ENCODE measurements at places on chromosomes 1 and 21. TPM values are rescaled to one million over a fixed set of nuclear protein-coding genes. Genes with fewer than 3 reads are reported as not detected.

GRCh38 chr1:157292302-157292701, 154.1 kb upstream of the ETV3 start:
- no peak for DNase-seq

- no peak for DNase-seq
Observed at GRCh38 chr1:18398791-18399530, 81.8 kb upstream of the KLHDC7A start.

GRCh38 chr1:191152776-191153175, 675.1 kb upstream of the BRINP3 start:
- DNase-seq: no peak

DNA sequence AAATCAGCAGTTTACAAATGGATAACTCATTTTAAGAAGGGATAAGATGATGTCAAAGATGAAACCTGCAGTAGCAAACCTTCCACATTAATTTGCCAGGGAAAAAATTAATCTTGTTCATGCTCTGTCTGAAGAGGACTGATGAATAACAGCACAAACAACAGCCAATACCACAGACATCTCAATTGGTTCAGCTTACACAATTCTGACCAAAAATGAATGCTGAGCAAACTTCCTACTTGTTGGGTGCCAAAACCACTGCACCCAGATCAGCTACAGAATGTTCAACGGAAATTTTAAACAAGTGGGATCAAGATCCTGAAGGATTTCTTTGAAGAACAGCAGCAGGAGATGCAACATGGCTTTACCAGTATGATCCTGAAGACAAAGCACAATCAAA, 98.3 kb downstream of the COQ8A start:
- DNase-seq: no peak

- no peak for DNase-seq
Observed at GRCh38 chr1:110420874-110421793, 13.6 kb upstream of the LAMTOR5 start.

GRCh38 chr1:119590393-119590792, 57.7 kb downstream of the ZNF697 start:
- no peak for DNase-seq

DNA sequence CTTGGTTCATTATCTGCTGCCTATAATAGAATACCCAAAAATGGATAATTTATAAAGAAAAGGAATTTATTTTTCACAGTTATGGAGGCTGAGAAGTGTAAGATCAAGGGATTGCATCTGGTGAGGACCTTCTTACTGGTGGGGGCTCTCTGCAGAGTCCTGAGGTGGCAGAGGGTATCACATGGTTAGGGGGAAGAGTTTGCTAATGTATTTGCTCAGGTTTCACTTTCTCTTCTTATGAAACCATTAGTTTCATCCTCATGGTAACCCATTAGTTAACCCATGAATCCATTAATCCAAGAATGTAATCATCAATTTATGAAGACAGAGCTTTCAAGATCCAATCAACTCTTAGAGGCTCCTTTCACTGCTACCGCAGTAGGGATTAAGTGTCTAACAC, 120.6 kb downstream of the DNM3 start:
- no peak for DNase-seq

DNA sequence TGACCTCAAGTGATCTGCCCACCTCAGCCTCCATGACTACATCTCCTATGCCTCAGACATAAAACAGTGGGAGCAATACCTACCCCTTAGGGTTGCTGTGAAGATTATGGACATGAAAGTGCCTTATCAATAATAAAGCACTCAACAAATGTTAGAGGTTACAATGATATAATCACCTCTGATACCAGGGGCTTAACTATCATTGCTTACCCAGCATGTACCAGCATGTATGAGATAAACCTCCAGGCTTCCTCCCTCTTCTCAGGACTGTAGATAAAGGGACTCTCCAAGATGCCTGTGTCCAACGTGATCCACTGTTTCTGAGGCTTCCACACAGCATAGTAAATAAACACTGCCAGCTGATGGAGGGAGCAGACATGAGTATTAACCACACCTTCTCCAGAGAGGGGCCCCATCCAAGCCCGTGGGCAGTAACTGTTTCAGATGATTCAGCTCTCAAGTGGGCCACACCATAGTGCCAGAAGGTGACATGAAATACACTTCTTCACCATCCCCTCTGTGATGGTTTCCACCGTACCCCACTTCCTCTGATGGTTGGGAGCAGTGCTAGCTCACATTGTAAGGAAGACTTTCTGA, 26.2 kb downstream of the RHBDL2 start:
- DNase-seq: peak; percentile 27

DNA sequence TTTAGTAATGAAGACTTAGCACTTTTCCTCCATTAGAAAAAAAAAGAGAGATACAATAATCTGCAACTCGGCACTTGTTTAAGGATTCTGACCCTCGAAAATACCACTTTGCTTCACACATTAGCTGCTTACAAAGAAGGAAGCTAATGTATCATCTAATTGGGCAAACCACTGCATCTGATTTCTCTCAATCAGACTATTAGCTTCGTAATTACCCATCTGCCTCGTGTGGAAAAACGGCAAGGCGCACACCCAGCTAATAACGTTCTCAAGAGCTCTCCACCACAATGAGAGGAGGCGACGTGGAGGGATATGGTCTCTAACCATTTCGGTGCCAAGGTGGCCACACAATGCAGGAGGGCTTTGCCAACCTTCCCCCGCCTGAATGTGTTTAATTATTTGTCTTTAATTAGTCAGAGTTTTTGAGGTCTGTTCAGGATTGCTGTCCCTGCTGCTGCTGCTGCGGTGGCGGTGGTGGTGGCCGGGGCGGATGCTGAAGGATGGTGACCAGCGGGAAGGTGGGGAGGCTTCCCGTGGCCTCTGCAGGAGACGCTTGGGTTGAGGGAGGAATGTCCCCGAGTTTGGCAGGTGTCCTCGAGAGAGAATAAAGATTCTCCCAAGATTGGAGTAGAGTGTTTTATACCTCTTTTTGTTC, 374.5 kb downstream of the RPS6KC1 start:
- no peak for DNase-seq

GRCh38 chr1:167185974-167186657, 34.6 kb upstream of the POU2F1 start:
- DNase-seq: no peak

- DNase-seq: no peak
Observed at GRCh38 chr1:72117621-72118020, 164.7 kb downstream of the NEGR1 start.

- DNase-seq: no peak
Observed at GRCh38 chr1:24918995-24919605, 11.0 kb downstream of the RUNX3 start.

DNA sequence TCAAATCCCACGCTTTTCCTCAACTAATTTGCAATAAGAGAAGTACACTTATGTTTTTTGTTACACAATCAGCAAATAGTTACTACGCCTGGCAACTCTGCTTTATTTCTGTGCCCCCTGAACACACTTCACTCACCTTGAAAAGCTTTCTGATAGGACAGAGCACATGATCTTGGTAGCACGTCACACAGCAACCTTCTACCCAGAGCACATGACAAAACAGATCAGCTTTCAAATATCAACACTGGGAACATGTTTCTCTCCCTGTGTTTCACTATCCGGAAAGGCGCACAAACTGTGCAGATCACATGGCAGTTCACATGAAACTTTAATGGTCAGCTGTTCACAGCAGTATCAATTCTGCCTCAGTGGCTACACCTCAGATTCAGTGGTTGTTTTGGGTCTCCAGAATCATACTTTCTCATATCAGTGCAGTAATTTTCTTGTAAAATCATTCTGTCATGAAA, 2.2 kb downstream of the SLC19A2 start:
- peak; percentile 48 for DNase-seq

GRCh38 chr1:185926588-185926987, 192.4 kb downstream of the HMCN1 start:
- DNase-seq: no peak

DNA sequence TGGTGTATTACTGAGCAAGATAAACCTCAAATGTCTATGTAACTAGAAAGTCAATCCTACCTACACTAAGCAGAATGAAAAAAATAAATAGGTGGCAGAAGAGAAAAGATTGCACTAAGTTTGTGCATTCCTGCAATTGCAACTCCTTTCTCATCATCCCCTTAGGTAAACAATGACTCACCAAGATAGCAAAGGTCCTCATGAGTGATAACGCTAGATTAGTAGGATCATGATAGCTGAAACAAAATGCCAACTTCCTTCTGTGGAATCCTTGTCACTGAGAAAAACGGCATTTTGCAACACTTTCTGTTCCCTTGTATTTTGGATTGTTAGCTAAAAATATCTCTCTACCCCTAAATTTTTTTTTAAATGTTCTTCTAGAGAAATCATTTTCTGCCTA, 20.0 kb upstream of the FCER1A start:
- no peak for DNase-seq

GRCh38 chr1:167221126-167221737, 546 bp downstream of the POU2F1 start:
- DNase-seq: no peak

- no peak for DNase-seq
Observed at GRCh38 chr1:226736908-226737818, 1.9 kb downstream of the ITPKB start.

DNA sequence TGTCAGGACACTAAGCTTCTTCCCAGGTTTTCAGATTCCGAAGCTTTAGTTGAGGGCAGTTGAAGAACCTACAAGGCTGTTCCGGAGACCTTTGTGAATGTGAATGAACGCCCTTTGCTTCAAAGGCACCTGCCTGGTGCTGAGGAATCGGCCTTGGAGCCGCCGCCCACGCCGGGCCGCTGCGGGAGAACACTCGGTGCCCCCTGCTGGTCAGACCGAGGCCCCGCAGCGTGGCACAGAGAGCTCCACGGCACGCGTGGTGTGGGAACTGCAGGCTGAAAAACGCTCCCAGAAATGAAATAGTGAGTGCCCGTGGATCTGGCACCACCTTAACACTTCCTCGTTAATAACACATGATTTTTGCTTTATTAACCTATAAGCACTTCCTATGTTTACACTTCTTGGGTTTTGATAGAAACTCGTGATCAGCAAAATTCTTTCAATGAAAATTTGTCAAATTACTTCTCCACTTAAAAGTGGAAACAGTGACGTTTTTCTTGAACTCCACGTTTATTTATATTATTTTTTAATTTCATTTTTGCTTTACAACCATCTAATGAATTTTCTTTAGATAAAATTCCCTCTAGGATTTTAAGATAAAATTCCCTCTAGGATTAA, 460.6 kb downstream of the DSCAM start:
- no peak for DNase-seq

GRCh38 chr1:43976045-43976444, 1.3 kb downstream of the ATP6V0B start:
- DNase-seq: no peak

DNA sequence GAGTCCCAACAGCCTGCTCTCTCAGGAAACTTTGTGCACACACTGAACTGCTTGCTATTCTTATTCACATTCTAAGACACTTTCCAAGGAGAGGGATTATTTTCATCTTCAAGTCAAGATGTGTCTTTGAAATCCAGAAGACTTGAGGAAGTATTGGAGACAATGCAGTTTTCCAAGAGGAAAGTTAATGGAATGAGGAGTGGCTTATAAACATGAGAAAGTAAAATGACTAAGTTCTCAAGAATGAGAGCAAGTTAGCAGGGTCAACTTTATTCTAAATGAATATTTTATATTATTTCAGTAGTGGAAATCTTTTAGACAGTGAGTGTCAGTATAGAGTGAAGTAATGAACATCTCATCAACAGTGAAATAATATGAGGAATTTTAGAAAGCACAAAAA, 1239.3 kb downstream of the MRPL39 start:
- no peak for DNase-seq

DNA sequence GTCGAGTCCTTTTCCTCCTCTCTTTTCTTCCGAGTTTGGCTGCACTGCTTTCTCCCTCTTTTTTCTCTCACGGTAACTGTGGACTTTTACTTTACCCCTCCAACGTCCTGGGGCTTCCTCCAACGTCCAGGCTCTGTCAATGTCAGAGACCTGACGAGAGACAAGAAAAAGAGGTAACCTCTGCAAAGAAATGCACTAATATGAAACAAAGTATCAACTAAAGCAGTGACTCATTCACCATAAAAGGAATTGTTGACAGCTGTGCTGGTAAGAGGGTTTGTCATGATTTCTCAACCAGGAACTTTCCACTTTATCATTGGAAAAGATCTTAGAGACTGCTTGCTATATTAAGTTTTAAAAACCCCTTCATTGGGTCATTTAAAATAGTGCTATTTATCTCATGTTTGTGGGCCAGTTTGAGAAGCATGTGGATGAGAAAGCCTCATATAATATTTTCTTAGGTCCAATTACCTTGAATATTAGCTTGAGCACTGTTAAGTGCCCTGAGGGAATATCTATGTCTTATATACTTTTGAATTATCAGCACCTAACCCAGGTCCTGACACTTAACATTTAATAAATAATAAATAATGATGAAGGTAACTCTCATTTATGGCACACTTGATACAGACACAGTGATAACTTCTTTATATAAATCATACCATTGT, at the start of gene GBP2:
Gene GBP2, minus strand, starts transcription at position 202 of the 668 bp plus-strand sequence. CDS start 4,148 bp downstream, outside the sequence.
- peak; percentile 74 for DNase-seq

DNA sequence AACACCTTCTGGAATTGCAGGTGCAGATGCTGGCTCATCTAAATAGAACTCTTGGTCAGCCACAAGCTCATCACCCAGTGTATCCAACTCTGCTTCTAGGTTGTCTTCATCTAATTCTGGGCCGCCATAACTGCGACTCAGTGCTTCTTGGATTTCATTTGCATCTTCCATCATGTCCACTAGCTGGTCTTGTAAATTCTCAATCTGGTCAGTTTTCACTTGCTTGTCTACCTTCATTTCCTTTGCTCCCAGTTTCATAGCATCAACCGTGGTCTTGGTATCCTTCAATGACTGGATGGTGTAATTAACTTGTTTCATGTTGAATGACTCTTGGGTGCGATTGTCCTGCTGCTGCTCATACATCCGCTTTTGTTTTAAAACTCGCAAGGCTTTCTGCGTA, 10.3 kb downstream of the ZBED6 start:
- no peak for DNase-seq

- DNase-seq: no peak
Observed at GRCh38 chr1:30478799-30479563, 244.4 kb downstream of the MATN1 start.

DNA sequence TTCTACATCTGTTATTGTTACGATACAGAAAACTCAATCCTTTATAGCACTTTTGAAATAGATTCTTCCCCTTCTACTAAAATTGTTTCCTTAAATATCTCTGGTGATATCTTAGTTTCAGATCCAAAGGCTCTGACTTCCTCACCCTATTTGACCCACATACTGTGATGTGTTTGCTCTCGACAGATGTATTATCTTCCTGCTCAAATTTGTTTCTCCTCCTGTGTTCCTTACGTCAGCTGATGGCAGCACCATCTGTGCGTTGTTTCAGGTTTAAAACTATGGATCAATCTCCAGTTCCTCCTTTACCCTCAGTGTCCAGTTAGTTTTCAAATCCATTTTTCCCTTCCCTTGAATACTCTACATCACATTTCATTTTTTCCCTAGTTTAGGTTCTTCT, 274.4 kb downstream of the RYR2 start:
- no peak for DNase-seq

Gene PPFIA4
- 0.27 TPM for total RNA-seq

Gene TMEM125
- total RNA-seq: not detected

Gene CELA3A
- total RNA-seq: not detected

Gene KLF18
- not detected for total RNA-seq

Gene C1QC
- not detected for total RNA-seq

Gene VANGL2
- total RNA-seq: 1.8 TPM

Gene SPRR4
- total RNA-seq: not detected

Gene LCE2A
- total RNA-seq: not detected

Gene WLS
- total RNA-seq: 139 TPM

Gene AADACL3
- not detected for total RNA-seq

Gene FBXO2
- 2.3 TPM for total RNA-seq

Gene UQCRHL
- total RNA-seq: 4.9 TPM

Gene GIPC2
- 0.02 TPM for total RNA-seq

Measured in H4 (cell line).